Bronchial epithelial cell (primary cell): ENCODE measurements at places on chromosomes 5 and 9. TPM values are rescaled to one million over a fixed set of nuclear protein-coding genes. Genes with fewer than 3 reads are reported as not detected.
A peak's percentile ranks its signal among the peaks of the same experiment; 100 is the strongest.

Gene BRD3OS
- 5.6 and 5.8 TPM in 2 replicates for total RNA-seq

Gene SCAMP1
- total RNA-seq = 35.1 and 58.7 TPM in 2 replicates

DNA sequence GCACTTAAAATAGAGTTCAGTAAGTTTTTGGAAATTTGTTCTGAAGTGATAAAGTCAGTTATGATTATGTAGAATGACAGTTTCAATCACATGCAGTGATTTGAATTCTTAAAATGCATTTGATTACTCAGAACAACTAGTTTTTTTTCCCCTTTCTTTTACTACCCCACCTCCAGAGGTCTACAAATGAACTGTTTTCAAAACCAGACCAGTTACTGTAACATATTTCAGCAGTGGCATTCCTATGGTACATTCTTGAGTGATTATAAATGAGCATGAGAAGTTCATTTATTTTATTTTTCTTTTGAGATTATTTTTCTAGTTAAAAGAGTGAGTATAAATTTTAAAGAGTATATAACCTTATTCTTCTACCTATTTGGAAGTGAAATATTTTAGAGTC lies 71.6 kb downstream of the NNT start:
- no peak for DNase-seq

GRCh38 chr5:26482076-26482809 lies 556.1 kb downstream of the CDH9 start:
- DNase-seq = no peak

DNA sequence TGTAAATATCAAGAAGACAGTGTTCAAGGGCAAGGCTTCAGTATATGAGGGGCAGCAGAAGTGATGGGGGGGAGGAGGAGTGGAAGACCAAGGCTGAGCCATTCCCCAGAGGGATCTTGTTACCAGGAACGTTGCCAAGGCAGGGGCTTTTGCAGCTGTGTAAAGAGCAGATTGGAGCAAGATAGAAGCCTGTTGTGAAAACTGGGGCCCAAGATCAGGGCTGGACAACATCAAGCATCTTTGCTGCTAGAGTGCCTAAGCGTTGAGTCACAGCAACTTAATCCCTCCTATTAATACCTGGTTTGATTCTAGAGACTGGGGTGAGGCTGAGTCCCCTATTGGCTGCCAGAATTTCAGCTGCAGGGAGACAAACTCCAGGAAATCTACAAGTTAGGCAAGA lies 18.4 kb upstream of the ERCC6L2 start:
- DNase-seq = peak; percentile 83
